Thoracic aorta (tissue), 2 donors: ENCODE measurements at places on chromosomes 11 and 22. TPM values are rescaled to one million over a fixed set of nuclear protein-coding genes. Genes with fewer than 3 reads are reported as not detected.

AASDHPPT gene
- total RNA-seq, result 30.2 TPM

OR2D2 gene
- 1.3 TPM for total RNA-seq

FANCF gene
- 6.0 TPM for total RNA-seq

ALDH3B1 gene
- total RNA-seq, result 17.6 TPM

NCR3LG1 gene
- total RNA-seq, result 4.2 TPM

APOA4 gene
- 0.99 TPM for total RNA-seq

CYB5R2 gene
- 12.6 TPM for total RNA-seq

CARD16 gene
- 0.81 TPM for total RNA-seq

- no peak for DNase-seq
Measured at GRCh38 chr11:2169005-2169378, 2.6 kb downstream of the TH start.

DNA sequence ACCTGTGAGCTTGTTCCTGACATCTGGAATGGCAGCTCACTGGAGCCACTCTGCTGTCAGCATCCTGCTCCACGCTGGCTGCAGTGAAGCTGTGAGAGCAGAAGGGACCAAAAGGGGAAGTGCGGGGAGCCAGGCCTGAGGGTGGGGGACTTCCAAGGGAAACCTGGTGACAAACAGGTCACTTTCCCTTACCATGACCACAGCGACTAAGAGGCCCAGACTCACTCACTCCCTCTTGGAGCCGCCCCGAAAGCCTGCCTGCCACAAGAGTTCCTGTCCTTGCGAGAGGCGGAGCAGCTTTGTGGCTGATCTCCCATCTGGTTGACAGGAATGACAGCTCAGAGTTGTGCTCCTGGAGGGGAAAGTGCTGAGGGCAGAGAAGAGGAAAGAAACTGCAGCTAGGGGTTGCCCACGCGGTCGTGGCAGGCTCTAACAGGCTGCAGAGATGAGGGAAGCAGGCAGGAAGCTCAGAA lies 183.8 kb upstream of the NTM start:
- no peak for DNase-seq

- no peak for DNase-seq
Measured at GRCh38 chr11:1918436-1919315, 827 bp upstream of the TNNT3 start.

- no peak for DNase-seq
Measured at GRCh38 chr11:114762408-114762807, 84.1 kb downstream of the NXPE2 start.

DNA sequence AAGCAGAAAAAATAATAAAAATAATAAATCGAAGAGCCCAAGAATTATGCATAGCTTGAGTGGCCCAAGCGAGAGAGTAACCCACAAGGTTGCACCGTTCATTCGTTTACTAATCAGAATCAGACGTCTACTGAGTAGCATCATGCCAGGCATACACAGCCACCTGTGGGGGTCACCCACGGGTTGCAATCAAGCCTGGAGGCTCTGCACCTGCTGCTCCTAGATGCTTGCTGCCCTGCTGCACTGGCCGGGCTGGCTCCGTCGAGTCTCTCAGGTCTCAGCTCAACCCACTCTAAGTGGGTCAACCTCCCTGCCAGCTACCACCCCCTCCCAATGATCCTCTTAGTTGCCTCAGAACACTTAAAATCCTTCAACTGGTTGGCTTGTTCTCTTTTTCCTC lies 2.0 kb upstream of the TESMIN start:
- DNase-seq, result no peak

DNA sequence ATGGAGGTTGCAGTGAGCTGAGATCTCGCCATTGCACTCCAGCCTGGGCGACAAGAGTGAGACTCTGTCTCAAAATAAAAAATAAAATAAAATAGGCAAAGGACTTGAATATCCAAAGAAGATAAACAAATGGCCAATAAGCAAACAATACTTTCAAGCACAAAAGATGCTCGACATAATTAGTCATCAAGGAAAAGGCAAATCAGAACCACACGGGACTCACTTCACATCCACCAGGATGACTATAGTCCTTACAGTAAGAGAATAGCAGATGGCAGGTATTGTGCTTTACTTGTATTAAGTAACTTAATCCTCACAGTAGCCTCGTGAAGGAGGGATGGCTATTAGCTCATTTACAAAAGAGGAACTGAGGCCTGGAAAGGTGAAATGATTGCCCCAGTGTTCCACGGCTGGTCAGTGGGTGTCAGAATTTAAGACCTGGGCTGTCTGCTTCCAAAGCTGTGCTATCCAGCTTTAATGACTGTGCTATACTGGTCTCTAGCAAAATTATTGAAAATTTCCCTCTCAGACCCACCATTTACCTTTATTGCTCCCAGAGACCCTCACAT lies 40.2 kb upstream of the RBFOX2 start:
- no peak for DNase-seq

DNA sequence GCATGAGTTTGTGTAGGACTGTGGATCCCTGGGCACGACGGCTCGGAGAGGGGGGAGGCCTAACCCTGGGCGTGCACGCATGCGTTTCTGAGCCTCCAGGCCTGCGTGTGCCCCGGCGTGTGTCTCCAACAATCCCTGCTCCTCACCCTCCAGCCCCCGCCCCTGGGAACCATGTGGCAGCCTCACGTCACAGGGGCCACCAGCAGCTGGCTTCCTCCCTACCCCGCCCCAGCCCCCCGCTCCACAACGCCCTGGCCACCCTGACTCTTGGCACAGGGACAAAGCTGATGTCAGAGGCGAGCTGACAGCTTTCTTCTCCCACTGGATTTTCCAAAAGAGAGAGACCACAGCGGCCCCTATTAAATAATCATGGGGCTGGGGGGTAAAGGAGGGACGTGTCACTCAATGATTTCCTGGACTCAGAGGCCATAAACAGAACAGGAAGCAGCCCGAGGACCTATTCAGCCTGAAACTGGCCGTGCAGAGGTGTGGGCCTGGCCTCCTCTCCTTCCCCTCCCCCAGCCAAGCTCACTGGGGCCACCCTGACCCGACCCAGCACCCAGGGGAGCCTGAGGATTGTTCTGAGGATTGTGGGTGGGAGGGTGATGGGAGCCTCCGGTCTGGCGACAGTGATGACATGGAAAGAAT lies 6.8 kb upstream of the LIF start:
- DNase-seq, result no peak

GRCh38 chr11:12717851-12718291 lies 43.6 kb downstream of the TEAD1 start:
- DNase-seq, result no peak

GRCh38 chr22:20996598-20997535 lies 5.1 kb downstream of the THAP7 start:
- DNase-seq, result no peak

GRCh38 chr22:35312198-35313059 lies 12.7 kb downstream of the TOM1 start:
- no peak for DNase-seq

DNA sequence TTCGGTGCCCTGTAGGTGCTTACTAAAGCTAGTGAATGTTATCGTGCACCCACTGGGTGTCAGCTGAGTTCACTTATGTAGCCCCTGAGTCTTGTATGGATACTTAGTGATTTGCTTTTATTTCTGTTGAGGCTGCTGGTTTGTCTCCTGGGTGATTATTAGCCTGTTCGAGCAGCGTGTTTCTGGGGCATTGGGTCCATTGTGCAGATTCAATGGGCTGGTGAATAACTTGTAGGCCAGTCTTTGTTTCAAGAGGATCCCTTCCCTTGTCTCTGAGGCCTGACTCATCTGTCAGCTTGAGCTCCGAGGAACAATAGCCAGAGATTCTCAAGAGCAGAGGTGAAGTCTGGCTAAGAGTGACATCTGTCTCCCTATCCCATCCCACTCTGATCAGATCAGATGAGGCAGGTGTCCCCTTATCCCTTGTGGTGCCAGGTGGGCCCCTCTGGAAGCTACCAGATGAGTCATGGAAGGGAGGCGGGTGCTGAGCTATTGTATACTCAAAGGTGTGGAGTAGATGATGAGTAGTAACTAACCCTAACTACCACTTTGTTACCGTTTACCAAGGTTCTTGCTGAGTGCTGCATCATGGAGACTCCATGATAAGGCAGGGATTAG lies 3.7 kb downstream of the MIAT start:
- DNase-seq, result no peak

DNA sequence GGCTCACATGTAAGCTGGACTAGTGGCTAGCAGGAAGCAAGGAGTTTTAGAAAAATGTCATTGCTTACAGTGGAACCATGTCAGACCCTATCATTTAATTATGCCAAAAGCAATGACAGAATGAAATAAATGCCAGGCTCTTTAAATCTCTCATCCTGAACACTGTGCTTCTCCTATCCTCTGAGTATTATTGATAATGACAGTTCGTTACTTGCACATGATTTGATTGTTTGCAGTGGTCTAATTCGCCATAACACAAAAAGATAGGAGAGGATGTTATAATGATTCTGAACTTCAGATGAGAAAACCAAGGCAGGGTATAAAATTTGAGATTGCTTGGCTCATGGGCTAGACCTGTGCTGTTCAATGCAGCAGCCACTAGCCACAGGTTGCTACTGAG lies 68.2 kb downstream of the FLI1 start:
- no peak for DNase-seq

- no peak for DNase-seq
Measured at GRCh38 chr22:37273846-37274225, 8.5 kb upstream of the CYTH4 start.

DNA sequence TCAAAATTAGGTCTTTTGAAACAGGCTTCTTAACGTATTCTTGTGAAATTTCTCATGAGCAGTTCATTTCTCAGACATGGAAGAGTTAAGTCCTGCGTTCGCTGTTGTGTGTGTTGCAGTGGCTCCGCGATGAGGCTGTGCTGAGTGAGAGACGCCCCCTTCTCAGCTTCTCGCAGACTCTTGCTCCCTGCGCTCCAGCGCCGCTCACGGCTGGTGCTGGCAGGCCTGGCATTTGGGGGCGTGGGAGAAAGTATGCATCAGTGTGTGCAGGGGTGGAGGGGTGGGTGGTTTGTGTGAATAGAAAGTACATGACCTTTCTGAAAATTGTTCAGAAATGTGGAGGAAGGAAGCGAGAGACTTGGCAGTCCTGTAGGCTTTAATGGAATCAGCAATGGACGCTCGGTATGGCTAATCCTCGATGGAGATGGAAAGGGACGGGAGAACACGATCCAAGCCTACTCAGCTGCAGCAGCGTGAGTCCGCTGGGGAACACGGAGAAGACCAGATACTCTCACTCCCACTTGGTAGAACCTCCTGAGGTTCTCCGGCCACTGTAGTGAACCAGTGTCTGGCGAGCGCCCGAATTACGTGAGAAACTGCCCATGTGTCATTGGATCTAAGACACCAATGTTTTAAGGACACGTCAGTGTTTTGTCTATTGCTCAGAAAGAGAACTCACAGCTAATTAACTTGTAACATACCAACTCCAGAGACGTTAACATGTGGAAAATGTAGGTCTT lies 5.9 kb downstream of the TAB1 start:
- DNase-seq, result peak; percentile 30

DNA sequence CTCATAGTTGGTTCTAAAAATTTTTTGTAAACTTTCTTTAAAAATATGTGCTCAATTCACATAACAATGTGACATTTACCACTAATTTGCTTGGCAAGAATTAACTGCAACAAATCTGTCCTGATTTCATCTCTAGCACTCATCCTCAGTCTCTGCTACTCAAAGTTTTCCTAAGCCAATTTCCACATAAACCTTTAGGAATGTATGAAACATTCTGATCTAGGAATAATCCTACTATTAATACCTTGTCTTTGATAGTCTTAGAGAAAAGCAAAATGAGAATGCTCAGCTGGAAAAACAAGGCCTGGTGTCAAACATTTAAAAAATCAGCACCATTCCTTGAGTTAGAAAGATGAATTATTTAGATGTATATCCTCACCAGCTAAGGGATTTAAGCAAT lies 114.3 kb downstream of the CD44 start:
- no peak for DNase-seq

DNA sequence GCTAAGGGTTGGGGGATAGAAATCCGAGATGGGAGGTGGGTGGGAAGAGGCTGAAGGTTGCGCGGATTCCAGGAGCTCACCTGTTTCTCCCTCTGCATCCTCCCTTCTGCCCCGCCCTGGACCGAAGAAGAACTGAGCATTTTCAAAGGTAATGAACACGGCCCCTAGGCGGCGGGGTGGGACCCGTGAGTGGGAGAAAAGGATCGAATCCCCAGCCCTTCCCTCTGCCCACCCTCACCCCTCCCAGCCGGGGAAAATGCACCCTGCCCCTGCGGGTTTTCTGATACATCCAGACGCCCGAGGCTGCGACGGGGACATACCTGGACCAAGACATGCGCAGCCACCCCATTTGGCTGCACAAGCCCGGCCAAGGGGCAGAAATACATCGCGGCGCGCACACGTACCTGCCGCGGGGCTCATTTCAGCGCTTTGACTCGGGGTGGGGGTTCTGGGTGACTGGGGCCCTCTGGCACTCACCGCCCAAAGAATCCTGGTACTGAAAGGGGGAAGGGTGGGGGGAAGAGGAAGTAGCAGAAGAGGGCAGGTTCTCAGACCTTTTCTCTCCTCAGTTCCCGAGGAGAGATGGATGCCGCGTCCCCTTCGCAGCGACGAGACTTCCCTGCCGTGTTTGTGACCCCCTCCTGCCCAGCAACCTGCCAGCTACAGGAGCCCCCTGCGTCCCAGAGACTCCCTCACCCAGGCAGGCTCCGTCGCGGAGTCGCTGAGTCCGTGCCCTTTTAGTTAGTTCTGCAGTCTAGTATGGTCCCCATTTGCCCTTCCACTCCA lies 6.0 kb downstream of the VSIG2 start:
- DNase-seq, result no peak

- DNase-seq, result no peak
Measured at GRCh38 chr11:953512-953911, 27.8 kb downstream of the AP2A2 start.

DNA sequence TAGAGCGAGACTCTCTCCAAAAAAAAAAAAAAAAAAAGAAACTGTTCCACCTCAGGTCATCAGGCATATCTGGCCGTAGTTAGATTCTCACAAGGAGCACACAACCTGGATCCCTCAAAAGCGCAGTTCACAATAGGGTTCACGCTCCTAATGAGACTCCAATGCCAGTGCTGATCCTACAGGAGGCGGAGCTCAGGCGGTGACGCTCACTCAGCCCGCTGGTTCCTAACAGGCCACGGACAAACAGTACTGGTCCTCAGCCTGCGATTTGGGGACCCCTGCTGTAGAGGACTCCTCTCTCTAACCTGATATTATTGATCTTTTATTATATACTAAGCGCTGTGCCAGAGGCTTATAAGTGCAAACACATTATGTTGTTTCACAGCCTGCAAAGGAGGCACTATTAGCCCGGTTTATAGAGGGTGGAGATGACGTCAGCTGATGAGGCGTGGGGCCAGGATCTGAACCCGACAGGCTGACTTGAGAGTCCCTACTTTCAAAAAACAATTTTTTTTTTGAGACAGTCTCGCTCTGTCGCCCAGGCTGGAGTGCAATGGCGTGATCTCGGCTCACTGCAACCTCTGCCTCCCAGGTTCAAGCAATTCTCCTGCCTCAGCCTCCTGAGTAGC lies 4.9 kb upstream of the MAFF start:
- no peak for DNase-seq

GRCh38 chr11:123797114-123797513 lies 9.0 kb downstream of the OR6M1 start:
- DNase-seq, result no peak

DNA sequence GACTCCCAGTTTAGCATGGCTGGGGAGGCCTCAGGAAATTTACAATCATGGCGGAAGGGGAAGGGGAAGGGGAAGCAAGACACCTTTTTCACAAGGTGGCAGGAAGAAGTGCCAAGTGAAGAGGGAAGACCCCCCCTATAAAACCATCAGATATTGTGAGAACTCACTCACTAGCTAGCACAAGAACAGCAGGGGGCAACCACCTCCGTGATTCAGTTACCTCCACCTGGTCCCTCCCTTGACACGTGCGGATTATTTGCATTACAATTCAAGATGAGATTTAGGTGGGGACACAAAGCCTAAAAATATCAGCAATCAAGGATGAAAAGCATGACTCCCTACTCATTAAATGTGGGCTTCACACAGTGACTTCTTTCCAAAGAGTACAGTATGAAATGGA lies 155.0 kb upstream of the CCDC90B start:
- DNase-seq, result no peak
